ENCODE measurements at places on chromosomes 6 and 20.

- DNase-seq, result no peak
Measured at GRCh38 chr6:46296586-46296985, 125.8 kb upstream of the ENPP5 start.

DNA sequence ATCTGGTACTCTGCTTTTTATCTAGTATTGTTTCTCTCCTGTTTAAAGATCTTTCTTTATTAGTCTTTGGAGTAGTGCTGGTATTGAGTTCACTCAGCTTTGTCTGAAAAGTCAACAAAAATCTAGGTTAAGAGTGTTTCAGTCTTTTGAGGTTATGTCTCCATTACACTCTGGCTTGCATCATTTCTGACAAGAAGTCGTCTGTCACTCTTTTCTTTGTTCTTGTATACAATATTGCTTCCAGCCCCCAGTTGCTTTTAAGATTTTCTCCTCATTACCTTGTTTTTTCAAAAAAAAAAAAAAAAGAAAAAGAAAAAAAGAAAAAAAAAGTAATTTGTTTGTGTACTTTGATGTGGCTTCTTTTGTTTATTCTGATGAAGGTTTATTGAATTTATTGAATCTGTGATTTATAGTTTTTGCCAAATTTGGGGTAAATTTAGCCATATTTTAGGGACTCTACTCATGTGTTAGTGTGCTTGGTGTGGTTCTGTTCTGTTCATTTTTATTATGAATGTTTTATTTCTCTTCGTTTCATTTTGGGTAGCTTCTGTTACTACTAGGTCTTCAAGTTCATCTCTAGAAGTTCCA is 408.9 kb downstream of the CDKAL1 start:
- DNase-seq, result no peak

GRCh38 chr6:44442236-44442635 is 54.7 kb downstream of the CDC5L start:
- no peak for DNase-seq

- peak; percentile 39 for DNase-seq
Measured at GRCh38 chr6:2103765-2104523, 141.5 kb downstream of the GMDS start.

GRCh38 chr6:168368936-168369335 is 49.4 kb upstream of the DACT2 start:
- DNase-seq, result peak; percentile 61

- DNase-seq, result no peak
Measured at GRCh38 chr6:85470023-85470410, 20.1 kb downstream of the NT5E start.

- no peak for DNase-seq
Measured at GRCh38 chr20:13142143-13142542, 78.9 kb upstream of the ISM1 start.

DNA sequence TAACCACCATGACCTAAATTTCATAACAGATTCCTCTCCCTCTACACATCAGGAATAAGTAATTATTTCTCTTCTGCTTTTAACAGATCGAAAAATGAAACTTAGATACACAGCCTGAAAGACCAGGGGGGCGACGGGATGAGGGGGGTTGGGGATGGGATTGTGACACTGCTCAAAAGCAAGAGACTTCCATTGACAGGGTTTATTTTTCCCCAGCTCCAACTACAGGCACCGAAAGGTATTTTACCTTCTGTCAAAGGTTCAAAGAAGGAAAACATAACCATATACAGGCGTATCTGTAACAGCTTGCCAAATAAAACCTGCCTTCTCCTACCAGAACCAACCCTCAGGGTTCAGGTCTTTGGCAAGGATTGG is 1.3 kb downstream of the EPHA7 start:
- DNase-seq, result no peak

- DNase-seq, result no peak
Measured at GRCh38 chr6:99349171-99350141, at the start of gene FAXC. Gene FAXC, minus strand, starts transcription at chr6:99349674. Its CDS starts 302 bp downstream, at chr6:99349372.

DNA sequence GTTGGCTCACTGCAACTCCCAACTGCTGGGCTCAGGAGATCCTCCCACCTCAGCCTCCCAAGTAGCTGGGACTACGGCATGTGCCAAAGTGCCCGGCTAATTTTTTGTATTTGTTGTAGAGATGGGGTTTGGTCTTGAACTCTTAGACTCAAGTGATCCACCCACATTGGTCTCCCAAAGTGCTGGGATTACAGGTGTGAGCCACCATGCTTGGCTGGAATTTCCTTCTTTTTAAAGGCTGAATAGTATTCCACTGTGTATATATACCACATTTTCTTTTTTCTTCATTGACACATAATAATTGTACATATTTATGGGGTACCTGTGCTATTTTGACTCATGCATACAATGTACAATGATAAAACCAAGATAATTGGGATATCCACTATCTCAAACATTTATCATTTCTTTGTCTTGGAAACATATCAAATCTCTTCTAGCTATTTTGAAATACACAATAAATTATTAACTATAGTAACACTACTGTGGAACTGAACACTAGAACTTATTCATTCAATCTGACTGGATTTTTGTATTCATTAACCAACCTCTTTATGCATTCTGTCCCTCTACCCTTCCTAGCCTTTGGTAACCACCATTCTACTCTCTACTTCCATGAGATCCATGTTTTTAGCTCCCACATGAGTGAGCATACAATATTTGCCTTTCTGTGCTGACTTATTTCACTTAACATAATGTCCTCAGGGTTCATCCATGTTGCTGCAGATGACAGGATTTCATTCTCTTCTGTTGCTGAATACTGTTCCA is 7.8 kb downstream of the MDC1 start:
- no peak for DNase-seq

- no peak for DNase-seq
Measured at GRCh38 chr20:30284281-30284905, 973.1 kb upstream of the DEFB115 start.

DNA sequence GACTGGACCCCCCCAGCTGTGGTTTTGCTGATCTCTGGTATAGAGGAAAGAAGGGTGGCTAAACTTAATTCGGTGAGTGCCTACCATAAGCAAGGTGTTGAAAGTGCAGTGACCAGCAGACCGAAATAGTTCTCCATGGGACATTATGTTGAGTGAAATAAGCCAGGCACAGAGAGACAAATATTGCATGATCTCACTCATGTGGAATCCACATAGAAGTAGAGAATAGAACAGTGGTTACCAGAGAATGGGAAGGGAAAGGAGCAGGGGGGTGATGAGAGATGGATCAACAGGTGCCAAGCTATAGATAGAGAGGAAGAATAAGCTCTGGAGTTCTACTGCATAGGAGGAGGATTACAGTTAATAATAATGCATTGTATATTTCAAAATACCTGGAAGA is 9.7 kb upstream of the GCNT2 start:
- no peak for DNase-seq

DNA sequence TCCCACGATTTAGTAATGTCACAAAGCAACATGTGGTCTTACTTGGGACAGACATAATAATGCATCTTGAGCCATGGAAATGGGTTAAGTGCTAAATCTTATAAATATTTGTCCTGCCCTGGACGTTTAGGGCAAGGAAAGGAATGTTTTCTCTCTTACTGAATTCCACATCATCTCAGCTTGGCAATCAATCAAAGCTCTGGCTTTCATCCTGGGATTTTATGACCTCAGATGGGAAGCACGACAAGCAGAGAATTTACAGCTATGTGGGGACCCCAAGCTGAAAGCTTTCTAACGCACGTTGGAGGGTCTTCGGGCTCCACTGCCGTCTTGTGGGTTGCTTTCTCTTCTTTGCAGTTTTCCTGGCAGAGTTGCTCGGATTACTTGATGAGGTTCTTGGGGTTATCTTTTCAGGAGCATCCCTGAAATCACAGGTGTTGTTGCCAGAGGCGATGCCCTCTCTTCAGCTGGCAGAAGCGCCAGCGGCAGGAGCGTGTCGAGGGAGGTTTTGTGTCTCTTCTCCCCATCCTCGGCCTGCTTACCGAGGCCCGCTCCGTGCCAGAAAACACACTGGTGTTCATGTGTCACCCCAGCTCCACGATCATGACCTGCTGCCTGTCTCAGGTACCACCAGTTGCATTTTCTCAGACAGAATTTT is 73.4 kb upstream of the FRMD1 start:
- peak; percentile 35 for DNase-seq

GRCh38 chr6:106804346-106805335 is 169.9 kb downstream of the CD24 start:
- no peak for DNase-seq

GRCh38 chr6:28002161-28002560 is 45.1 kb downstream of the OR2B6 start:
- no peak for DNase-seq

DNA sequence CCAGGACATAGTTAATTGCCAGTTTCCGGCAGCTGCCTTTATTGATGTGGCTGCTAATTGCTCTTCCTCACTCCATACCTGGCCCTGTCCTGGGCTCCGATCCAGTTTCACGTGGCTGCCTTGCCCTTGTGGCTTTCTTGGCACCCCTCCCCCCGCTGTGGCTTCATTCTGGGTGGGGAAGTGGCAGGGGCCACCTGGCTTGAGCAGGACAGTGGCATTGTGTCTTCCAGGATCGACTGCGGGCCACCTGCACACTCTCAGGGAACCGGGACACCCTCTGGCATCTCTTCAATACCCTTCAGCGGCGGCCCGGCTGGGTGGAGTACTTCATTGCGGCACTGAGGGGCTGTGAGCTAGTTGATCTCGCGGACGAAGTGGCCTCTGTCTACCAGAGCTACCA is 10.8 kb downstream of the MAVS start:
- DNase-seq, result no peak

DNA sequence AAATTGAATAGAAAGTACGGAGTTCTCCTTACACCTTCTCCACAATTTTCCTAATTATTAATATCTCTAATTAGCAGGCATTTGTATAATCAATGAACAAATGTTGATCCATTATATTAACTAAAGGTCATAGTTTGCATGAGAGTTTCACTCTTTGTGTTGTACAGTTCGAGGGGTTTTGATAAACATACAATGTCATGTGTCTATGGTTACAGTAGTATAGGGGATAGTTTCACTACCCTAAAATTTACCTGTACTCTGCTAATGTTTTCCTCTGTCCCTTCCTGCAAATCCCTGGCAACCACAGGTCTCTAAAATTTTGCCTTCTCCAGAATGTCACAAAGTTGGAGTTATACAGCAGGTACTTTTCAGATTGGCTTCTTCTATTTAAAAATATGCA is 1199.8 kb upstream of the GJE1 start:
- DNase-seq, result no peak

DNA sequence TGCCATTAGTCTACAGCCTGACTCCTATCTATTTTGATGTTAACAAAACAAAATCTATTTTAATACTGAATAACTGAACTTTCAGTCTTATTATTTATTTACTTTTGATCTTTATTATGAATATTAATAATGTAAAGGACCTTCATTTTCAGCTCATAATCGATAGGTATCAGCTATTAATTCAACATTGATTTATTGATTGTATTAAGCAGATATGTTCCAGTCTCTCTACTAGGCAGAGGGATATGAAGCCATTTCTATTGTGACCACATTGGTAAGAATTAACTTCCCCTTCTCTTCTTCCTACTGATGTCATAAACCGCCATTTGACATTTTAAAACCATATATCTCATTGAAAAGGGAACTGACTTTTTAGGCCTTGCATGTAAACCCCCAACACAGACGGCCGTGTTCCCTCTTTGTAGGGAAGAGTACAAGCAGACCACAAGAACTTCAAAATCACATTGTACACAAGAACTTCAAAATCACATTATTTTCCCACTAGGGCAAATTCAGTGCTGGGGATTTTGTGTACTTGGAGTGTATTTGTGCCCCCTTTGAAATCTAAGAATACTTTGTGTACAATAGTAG is 69.5 kb upstream of the FABP7 start:
- DNase-seq, result no peak

DNA sequence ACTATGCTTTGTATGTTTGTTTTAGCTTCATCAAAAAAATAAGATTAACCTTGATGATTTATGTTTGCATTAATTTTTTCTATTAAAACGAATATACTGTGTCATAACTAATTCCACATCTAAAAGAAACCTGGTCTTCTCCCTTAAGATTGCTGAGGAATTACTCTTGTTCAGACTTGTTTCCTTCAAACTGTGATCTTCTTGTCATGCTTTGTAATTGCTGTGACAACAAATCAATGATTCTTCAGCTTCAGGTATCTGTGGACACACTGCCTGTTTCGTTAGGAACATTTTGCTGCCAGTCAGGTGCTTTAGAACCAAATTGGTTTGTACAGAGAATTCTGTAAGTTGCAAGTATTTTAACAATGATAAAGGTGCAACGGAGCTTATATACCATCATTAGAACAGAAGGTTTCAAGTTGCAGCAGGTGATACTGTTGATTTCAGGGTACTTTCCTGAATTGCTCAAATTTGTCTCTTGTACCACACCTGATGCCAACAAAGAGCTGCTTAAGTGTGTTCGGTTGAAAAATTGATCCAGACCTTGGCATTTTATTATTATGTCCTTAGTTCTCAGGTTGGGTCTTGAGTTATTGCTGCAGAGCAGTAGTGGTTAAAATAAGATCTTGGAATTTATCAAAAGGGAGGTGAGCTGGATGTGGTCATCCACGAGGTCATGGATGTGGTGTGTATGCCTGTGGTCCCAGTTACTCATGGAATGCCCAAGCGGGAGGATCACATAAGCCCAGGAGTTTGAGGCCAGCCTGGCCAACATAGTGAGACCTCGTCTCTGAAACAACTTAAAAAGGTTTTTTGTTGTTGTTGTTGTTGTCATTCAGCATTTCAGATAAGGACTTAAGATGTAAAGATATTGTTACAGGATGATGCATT is 19.5 kb downstream of the SYTL3 start:
- DNase-seq, result no peak

GRCh38 chr20:631101-631500 is 21.0 kb upstream of the TCF15 start:
- no peak for DNase-seq

- no peak for DNase-seq
Measured at GRCh38 chr6:48825501-48826151, 637.4 kb downstream of the MMUT start.
